Bone marrow (tissue), 2 donors: ENCODE measurements at places on chromosomes 5 and 9.

DNA sequence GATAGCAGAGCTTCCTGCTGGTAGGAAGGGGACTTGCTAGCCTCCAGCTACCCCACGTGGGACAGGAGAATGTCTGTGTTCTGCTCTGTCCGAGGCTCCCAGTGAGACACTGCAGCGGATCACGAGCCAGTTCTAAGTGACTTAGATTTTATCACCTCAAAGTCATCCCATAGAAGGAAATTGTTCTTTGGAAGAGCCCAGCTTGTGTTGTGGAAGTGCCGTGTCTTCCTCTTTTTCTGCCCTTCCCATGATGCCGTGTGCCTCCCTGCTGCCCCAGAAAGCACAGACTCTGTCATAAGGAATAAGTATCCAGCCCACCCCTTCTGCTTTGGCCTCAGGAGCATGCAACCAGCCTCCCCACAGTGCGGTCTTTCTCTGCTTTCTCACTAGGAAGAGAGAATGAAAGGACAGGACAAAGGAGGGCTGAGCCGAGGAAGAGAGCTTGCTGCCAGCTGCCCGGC is 35.6 kb downstream of the RUFY1 start:
- DNase-seq = no peak

DNA sequence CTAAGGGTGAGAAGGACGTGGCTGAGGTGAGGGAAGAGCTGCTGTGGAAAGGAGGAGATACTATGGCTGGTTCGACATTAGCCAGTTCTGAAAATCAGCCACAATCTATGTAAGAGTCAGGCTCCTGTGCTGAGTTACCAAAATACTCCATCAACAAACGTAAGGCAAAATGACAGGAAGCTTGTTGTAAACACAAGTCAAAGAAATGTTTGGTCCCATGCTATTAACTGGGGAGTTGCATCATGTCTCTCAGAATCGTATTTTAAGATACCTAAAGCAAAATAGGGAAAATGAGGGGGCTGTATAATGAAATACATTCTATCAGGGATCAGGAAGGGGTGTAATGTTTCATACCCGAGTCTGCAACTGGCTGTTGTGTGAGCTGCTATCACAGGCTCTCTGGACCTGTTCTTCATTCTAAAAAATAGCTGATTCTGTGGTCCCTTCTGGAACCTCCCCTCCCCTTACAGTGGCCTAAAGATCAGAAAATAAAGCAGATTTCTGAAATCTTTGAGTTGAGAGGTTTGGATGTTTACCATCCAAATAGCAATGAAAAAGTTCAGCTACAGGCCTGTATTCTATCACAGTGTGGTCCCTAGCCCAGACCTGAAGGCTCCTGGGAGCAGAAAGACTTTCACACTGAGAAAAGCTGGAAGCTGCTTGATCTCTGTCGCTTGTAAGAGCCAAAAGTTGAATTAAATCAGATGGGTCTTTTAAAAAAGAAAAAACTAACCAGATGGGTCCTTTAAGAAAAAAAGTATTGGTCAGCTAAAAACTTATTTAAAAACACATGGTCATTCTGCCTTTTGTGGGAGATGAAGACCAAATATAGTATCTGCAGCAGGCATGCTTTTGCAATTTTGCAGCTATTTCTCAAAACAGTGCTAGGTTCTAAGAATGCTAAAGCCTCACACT is 97.8 kb upstream of the SMC5 start:
- no peak for DNase-seq

DNA sequence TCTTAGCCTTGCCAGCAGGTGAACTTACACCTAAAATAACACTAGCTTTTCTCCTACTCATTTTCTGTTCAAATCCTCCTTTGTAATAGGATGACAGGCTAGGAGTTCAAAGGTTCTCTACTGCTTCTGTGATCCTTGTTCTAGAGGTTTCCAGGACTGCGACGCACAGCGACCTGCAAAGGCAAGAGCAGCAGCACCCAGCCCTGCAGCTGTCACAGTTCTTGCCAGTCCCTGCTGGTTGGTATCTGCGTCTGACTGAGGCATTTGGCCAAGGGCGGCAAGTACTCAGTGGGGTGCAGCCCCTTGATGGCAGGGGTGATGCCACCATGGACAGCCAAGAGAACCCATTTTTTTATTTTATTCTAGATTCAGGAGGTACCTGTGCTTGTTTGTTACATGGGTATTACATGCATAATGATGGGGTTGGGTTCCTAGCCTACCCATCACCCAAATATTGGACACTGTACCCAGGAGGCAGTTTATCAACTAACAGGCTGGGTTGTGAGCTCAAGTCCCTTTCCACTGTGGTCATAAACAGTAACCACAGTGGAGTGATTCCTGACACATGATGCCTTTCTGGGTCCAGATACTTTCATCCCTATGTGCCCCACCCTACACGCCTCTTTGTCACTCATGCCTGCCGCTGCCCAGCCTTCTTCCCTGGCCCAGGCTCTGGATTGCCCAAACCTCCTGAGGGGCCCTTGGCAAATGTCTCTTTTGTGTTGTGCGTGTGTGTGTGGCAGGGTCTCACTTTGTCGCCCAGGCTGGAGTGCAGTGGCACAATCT is 111.0 kb downstream of the GAPVD1 start:
- DNase-seq = no peak

- no peak for DNase-seq
Measured at GRCh38 chr9:127562841-127563401, 49.2 kb upstream of the STXBP1 start.

GRCh38 chr9:24712206-24712605 is 166.5 kb upstream of the IZUMO3 start:
- no peak for DNase-seq

DNA sequence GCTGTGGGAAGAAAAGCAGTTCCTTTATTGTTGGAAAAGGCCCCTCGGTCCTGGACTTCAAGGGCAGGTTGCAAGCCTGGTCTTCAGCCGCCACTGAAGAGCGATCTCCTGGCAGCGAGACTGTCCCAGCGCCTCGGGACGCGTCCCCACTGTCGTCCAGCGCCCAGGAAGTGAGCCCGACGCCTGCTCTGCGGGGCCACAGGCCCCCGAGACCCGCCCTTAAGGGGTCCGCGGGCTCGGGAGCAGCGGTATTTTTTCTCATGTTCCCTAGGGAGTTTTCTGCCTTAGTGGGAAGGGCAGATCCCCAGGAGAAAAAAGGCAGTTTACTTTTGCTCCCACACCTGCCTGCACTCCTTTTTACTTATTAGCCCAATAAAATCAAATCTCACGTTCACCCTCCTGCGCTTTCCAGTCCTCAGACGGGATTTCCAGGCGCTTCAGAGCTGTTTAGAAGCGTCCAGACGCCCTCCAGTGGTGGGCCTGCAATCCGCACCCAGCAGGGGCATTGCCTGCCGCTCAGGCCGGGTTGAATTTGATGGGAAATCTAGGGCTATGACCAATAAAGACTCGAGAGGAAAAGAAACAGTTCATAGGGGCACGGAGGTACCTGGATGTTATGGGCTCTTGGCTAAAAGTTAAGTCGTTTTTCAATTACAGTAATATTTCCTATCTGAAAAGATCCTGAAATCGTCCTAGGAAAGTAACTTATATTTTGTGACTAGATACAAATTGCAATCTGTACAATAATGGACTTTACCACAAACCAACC is 2.8 kb upstream of the EFNA5 start:
- peak; percentile 42 for DNase-seq

DNA sequence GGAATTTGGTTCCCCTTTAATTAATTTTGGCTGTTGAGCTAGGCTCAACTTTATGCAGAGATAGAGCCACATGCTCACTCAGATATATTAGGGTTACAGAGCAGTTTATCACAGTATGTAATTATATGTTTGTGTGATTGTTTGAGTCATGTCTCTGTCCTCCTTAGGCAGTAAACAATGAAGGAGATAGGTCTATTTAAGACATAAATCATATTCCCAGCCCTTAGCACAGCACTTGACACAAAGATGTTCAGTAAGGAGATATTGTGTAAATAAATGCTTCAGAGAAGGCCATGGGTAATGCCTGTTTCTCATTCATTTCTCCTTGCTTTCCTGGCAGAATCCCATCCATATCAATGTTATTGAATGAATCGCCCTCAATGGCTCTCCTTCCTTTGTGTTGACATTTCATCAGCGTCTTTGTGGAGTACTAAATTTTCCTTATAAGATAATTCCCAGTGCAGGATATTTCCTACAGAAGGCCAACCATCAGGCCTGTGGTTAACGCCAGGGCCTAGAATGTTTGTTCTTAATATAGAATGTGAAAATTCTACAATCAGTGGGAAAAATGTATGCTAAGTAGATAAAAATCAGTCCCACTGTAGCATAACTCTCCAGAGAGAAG is 408.0 kb downstream of the EBF1 start:
- DNase-seq = no peak

- DNase-seq = no peak
Measured at GRCh38 chr5:52743970-52744369, 43.7 kb upstream of the ITGA1 start.
